ENCODE measurements at places on chromosomes 5 and 9.

DNA sequence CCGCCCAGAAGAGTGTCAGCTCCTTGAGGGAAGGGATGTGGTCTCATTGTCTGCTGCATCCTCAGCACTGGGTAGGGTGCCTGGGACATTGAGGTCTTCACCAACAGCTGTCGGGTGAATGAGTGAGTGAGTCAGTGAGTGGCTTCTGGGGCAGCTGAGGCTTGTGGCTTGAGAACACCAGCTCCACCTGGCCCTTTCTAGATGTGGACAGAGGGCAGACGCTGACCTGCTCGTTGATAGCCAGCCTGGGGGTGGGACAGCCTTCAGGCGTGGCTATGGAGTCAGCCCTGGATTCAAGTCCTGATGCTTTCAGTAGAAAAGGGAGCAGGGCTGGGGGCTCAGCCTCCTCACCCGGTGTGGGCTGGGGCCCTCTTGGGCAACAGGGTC lies 215.1 kb downstream of the C9orf50 start:
- DNase-seq = no peak

DNA sequence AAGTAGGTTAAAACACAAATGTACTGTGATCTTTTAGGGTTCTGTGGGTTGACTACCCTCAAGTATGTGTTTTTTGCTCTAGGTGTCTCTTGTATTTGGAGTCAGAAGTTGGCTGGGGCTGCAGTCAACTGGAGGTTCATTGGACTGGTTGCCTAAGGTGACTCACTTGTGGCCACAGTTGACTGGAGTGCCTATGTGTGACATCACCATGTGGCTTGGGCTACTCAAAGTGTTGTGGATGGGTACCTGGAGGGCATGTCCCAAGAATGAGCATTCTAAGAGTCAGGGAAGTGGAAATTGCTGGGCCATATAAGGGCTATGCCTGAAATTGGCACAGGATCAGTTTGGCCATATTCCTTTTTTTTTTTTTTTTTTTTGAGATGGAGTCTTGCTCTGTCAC lies 27.4 kb downstream of the SNX30 start:
- DNase-seq = peak; percentile 20

DNA sequence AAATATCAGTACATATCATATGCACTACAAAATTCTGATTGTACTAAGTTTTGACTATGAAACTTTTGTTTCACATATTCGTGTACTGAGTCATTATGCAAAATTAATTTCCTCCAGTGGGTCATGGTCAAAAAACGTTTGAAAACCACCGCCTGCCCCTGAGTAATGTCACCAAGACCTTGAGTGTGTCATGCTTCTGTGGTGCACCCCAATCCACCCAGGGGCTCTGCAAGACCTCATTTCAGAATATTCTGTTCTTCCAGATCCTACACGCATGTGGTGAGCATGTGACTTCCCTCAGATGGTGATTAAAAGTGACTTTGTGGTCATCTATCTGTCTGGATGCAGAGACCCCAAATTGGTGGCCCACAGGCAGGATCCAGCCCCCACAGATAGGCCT lies 31.0 kb downstream of the ABLIM3 start:
- DNase-seq = peak; percentile 32

GRCh38 chr5:69019668-69020375 lies 74.0 kb upstream of the SLC30A5 start:
- DNase-seq = no peak

- DNase-seq = no peak
Measured at GRCh38 chr5:91528831-91529230, 145.7 kb upstream of the ARRDC3 start.

DNA sequence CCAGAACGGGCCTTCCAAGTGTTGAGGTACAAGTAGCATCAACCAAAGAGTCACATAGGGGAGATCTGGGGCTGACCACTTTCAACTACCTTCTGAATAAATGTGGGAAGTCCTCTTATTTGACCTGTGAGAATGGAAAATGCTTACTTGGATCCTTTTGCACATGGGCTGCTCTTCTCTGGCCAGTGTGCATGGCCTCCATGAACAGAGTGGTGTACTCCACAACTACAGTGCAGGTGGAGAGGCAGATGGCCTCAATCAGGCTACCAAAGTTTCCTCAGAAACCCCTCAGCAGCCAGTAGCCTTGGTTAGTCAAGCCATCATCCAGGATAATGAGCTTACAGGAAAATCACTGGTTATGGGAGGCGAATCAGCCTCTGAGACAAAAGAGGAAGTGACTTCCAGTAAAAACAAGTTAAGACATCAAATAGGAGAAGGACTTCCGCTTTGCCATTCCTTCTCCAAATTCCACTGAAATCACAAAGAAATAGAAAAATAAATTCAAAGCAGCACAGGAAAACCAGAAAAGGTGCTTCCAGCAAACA lies 18.3 kb upstream of the FCHO2 start:
- DNase-seq = no peak

DNA sequence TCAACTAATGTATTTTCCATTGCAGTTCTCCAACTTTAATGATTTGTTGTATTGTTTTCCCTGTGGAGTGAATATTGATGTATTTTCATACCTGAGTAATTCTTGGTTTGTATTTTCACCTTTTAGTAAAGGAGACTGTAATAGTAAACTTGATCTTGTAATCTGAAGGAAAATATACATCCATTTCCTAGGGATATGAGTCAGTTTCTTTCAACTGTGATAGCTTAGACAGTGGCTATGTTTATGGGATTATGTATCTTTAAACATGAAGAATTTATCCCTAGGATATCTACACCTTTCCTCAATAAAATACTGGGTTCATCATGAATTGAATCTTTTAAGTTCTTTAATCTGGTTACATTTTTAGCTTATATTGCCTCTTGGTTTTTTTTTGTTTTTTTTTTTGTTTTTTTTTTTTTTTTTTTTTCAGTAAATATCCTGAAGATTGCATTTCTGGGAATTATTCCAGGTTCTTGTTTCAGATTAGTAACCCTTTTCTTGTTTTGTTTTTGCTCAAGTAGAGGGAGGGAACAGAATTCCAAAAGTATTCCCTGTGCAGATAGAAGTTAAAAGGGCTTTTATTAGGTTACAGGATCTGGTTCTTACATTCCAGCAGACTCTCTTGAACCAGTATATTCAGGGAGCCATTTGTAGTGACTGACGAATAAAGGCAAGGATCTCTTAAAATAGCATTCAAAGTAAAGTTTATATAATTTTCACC lies 7.1 kb downstream of the WDR36 start:
- no peak for DNase-seq

- no peak for DNase-seq
Measured at GRCh38 chr5:151414536-151414935, 32.9 kb upstream of the SLC36A1 start.

- no peak for DNase-seq
Measured at GRCh38 chr9:36208521-36209253, 18.0 kb downstream of the CLTA start.

- no peak for DNase-seq
Measured at GRCh38 chr9:98551511-98552286, 157.0 kb downstream of the GABBR2 start.

GRCh38 chr5:113034182-113034773 lies 57.7 kb downstream of the DCP2 start:
- DNase-seq = no peak

DNA sequence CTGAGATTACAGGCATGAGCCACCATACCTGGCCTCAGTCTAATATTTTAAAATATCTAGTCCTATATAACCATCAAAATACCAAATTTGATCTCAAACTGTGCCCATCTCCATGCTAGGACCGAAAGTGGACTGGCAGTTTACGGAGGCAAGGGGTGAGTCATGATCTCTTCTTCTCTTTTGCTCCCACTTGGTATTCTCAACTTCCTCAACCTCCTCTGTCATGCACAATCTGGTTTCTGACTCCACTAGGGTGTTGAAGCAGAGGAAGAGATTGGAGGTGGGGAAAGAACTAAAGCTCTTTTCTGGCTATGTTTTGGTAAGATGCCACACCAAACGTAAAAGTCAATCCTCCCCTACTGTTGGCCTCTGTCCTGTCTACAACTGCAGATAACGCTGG lies 55.9 kb upstream of the CEMIP2 start:
- no peak for DNase-seq

- DNase-seq = no peak
Measured at GRCh38 chr9:12414514-12414913, 278.7 kb upstream of the TYRP1 start.

DNA sequence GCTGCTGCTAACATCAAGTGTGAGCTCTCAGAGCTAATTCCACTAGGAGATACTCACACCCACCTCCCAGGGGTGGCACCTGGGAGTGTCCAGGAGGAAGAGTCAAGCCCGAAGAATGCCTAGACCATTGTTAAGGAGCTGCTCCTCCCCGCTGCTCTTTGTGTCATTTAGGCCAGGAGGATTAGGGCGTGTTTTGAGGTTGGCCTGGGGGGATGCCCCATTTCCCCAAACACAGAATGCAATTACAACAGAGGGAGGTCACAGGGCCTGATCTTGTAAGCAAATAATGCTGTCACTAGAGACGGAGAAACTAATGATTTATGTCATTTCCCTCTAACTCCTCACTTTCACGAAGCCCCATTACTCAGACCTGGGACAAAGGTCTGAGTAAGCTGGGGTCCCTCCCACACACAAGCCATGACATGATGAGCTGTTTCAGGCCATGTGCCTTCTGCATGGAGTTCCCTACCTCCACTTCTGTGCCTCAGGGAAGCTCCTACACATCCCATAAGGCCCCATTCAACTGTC lies 312.5 kb downstream of the ACTL7B start:
- DNase-seq = no peak

DNA sequence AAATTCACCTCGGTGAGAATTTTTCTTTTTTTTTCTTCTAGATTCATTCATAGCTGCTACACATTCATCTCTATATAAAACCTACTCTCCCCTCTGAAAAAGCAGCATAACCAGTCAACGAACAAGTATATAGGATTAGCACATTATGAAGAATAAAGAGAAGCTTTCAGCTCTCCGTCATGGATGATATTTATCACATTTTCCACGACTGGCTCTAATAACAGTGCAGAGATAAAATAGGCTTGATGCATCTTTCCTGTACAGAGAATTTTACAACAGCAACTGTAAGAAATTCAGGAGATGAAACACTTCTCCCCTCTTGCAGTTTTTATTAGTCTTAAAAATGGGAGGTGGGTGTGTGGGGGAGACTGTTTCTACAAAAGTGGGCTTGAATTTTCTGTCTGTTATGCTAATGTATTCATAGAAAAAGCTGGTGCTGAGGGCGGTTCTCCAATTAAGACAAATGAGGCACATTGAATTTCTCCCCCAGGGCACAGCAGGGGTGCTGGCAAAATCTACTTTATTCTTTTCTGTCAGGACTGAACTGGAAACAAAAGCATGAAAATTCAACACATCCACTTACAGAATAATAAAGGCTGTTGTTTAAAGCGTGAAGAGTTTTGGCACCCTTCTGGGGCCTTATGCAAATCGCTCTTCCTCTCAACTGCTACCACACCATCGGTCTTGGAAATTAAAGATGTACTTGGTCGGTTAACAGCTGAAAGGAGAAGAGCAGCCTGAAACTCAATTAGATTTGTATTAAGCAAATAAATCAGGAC lies 233.9 kb upstream of the ZNF608 start:
- DNase-seq = no peak

GRCh38 chr9:111916234-111916645 lies 19.6 kb downstream of the UGCG start:
- peak; percentile 41 for DNase-seq

DNA sequence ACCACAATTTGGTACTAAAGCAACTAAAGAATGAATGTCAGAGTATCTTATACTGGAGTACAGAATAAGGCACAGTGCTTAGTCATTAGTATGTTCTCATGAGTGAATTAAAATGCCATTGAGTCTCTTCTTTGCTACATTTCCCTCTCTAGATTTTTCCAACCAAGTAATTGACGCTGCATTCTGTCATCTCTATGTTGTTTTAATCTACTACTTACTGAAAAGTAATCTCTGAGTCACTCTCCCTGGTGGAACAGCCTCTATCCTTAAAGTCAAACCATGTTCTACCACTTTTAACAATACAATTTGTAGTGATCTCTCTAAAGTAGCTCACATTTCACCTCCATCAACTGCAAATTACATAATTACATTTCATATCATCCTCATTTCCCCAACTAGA lies 495.1 kb downstream of the CDH18 start:
- DNase-seq = no peak

DNA sequence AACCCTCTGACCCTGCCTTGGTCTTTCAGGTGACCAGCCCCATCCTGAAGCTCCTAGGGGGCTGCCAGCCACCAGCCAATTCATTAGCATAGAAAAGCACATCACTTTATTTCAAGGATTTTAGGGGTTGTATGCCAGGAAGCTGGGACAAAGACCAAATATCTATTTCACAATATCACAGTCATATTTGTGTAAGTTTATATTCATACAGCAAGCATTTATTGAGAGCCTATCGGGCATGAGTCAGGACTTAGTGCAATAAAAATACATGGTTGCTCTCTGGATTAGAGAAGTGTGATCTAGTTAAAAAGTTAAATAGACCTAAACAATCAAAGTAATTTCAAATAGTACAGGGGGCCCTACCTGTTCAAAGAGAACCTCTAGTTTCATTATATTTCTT lies 113.8 kb downstream of the ERCC6L2 start:
- no peak for DNase-seq

DNA sequence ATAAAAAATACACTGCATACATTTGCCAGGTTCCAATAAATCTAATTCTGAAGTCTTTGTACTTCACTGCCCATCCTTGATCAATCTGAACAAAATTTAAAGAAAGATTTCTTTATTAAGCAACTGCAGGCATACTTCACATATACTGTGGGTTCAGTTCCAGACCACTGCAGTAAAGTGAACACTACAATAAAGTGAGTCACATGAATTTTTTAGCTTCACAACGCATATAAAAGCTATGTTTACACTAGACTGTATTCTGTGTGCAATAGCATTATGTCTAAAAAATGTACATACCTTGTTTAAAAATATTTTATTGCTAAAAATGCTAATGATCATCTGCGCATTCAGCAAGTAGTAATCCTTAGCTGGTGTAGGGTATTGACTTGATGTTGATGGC lies 52.1 kb downstream of the SSBP2 start:
- no peak for DNase-seq

DNA sequence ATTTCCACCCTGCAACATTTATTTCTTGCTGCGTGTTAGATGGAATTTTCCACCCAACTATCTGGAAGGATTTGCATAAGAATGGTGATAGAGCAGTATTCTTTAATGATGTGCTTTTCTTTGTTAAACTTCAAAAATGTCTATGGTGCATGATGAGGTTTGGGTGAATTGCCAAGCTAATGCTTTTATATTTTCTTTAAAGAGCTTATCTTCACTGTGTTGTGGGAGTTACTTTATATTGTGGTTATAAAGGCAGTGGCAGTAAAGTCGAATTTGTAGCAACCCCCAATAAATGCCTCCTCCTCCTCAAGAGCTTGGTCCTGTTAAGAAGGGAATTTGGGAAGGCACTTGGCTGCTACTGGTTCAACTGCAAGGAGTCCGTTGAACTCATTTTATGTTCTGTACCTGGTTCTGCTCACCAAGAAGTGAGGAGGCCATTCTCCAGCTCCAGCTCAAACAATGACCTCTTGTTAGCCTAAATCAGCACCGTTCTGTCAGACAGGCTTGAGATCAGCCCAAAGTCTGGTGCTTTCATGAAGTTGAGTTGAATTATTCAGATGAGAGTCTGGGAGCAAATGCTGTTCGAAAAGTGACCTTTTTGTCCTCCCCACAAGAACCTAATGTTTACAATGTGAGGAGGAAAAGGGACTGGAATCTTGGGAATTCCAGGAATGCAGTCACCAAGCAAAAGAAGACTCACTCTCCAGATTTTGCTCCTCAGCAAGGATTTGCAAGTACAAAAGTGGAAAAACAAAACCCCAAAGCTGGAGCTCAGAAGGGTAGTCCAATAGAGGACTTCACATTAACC lies 217.0 kb downstream of the TMEM38B start:
- DNase-seq = no peak

GRCh38 chr5:141934099-141934844 lies 10.6 kb downstream of the DELE1 start:
- DNase-seq = no peak

GRCh38 chr9:97411440-97411788 lies 482 bp upstream of the TDRD7 start:
- no peak for DNase-seq
